Occipital lobe (tissue), 3 donors: ENCODE measurements at places on chromosomes 16 and 17.

DNA sequence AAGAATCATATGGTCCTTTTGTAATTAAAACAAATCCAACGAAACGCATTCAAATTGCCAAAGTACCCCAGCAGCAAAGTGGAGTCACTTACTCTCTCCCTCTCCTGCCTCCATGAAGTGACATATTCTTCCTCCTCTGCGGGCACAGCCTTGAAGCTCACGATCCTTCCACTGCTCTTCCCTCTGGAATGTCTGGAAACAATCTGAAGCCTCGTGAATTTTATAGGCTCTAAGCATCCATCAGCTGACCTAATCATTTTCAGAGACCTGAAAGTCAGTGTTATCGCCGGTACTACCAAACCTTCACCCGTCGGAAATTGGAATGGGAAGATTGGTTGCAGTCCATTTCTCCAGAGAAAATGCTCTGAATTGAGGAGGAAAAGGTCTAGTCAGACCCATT, 134.5 kb upstream of the FOXF1 start:
- DNase-seq = no peak

DNA sequence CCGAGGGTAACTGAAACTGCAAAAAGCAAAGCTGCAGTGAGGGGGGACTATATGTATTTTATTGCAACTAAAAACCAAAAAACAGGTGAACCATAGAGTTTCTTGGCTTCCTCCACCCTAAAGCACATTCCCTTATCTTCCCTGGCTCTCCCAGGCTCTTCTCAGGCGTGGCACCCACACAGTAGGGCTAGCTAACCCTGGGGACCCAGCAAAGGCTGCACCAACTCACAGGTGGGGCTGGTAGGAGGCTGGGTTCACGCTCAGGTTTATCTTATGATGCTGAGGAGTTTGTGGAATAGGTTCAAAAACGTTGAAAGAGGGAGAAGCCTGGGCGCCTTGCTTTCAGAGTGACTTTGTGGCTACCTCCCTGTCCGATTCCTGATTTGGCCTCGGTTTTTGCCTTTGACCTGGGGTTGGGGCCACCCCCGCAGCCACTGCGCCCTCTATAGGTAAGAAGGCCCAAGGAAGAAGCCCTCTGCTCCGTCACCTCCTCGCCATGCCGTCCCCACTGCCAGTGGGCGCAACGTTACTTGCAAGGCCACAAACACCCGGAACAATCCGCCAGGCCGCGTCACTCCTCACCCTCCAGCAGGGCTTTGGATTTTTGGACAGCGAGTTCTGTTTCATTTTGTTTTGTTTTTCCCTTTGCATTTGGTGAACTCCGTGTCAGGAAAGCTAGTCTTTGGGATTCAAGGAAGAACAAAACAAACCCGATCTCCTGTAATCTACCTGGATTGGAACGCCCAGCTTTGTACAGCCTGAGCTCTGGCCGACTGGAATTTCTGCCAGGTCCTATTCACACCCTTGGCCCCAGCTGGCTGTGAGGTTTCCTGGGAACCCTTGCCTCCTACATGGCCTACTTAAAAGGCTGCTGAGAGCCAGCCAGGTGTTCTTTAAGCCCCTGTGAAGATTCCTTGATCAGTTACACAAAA, 60.8 kb downstream of the TBC1D16 start:
- no peak for DNase-seq

DNA sequence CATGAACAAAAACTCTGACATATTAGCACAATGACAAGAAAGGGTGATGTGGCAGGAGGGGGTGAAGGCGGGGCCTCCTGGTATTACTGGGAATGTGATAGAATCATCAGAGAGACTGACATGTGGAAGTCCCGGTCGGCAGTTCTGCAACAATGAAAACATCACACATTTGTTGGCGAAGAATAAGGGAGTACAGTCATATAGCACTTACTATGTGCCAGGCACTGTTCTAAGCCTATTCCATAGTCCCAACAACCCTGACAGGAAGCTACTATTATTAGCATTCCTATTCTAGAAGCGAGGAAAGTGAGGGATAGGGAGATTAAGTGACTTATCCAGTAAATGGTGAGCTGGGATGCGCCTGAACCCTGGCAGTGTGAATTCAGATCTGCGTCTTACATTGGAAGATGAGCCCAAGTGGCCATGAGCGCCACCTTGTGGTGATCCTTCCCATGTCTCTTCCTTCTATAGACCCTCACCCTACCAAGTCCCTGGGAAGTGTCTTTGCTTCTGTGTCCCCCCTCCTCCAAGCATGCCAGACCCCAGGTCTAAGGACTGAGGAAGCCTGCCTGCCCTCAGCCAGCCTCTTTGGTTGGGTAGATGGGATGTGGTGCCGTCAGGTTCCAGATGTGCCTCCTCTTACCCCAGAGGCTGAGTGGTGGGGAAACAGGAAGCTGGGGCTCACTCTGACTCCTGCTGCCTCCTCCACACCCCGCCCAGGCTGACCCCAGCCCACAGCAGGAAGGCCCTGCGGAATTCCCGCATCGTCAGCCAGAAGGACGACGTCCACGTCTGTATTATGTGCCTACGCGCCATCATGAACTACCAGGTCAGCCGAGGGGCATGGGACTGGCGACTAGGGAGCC, 14.0 kb downstream of the FMNL1 start:
- no peak for DNase-seq

DNA sequence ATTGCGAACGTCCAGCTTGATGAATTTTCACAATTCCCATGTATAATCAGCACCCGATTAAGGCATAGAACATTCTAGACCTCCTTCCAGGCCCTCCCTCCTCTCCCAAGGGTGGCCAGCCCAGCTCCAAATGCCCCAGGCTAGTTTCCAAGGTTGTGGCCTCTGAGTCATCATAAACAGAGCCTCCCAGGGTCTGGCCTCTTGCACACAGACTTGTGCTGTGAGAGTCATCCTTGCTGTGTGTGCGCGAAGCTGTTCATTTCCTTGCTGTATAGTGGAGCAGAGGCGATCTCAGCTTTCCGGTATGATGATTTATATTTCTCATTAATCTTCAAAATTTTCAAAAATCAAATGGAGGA, 20.5 kb upstream of the JPH3 start:
- DNase-seq = no peak

- no peak for DNase-seq
Measured at GRCh38 chr17:75475851-75476250, 19.4 kb downstream of the TMEM94 start.

GRCh38 chr17:66240013-66240412, 10.8 kb upstream of the APOH start:
- DNase-seq = no peak

- DNase-seq = no peak
Measured at GRCh38 chr17:76789235-76789788, 51.4 kb downstream of the MFSD11 start.

DNA sequence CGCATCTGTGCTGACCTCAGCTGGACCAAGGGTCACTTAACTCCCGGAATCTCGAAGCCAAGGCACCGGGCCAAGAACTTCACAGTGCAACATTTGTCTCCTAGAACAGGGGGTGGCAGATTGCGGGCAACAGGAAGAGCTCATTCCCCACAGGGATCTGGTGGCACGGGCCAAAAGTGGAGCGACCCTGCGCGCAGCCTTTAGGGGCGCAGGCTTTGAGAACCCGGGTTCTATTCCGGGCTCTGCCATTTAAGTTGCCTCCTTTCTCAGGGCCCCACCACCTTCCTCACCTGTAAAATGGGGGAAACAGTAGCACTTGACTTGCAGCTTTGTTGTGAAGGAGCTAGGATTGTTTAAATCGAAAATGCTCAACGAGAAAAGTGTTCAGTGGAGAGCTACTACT, 651 bp downstream of the SHMT1 start:
- DNase-seq = peak; percentile 78

DNA sequence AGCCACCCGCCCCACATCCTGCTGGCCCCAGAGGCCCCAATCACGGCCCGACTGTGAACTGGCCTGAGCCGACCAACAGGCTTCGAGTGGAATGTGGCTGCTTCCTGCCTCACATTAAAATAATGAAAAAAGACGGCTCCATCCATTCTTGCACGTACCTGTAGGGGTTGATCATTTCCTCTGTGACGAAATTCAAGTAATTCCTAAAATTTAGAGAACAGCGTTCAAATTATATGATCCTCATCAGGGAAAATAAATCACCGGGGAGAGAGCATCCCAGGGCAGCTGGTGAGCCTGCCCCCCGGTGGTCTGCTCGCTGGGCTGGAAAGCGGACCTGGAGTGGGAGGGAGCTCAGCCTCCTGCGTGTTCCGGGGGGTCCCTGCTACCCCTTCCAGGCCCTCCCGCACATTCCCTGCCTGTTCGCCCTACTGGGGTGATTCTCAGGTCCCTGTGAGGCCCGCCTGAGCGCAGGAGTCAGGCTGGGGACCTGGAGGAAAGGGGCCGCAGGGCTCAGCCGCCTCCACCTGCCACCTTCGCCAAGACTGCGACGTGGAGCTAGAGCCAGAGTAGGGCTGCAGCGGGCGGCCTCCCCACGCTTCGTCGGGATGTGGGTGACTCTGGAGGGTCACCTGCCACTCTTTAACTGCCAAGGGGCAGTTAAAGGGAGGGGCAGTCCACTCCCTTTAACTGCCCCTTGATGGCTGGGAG, 28.9 kb downstream of the SLC7A5 start:
- no peak for DNase-seq

DNA sequence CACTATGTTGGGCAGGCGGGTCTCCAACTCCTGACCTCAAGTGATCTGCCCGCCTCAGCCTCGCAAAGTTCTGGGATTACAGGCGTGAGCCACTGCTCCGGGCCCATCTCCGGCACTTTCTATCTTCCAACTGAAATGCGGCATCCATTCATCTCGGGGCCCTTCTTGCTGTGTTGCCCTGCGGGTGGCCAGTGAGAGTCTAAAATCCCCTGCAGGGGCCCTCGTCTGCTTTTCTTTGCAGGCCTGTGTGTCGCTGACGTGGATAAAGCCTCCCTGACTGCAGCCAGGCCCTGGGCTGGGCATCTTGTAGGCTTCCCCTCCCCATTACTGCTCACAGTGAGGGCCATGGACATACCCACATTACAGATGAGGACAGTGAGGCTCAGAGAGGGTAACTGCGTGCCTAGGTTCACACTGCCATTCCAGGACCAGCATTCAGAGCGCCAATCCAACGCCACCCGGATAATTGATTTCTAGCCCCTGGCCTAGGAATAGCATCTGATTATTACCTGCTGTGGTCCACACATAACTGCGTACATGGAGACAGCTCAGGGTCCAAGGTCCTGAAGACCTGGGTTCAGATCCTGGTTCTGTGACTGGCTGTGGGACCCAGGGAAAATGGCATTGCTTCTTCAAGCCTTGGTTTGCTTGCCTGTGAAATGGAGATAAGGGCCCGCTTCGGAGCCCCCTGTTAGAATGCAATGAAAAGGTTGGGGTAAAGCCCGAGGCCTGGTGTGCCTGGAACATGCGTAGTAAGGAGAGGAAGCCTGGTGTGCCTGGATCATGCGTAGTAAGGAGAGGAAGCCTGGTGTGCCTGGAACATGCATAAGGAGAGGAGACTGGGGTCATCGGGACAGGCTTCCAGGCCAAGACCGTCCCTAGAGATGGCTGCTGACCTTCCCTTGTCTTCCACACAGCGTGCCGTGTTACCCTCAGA, 25.0 kb downstream of the CRISPLD2 start:
- DNase-seq = no peak

DNA sequence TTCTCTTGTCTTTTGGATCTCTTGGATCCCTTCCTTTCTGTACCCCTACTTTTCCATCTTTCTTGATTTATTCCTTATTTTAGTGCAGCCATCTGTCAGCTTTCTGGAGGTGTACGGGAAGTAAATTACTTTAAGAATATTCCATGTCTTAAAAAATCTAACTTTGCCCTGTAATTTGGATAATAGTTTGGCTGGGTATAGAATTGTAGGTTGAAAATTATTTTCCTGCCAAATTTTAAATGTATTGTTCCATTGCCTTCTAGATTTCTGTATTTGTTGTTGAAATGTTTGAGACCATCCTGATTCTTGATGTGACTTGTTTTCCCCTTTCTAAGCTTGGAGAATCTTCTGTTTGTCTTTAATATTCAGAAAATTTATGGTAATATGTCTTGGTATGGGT, 2.1 kb downstream of the DDX19B start:
- no peak for DNase-seq

DNA sequence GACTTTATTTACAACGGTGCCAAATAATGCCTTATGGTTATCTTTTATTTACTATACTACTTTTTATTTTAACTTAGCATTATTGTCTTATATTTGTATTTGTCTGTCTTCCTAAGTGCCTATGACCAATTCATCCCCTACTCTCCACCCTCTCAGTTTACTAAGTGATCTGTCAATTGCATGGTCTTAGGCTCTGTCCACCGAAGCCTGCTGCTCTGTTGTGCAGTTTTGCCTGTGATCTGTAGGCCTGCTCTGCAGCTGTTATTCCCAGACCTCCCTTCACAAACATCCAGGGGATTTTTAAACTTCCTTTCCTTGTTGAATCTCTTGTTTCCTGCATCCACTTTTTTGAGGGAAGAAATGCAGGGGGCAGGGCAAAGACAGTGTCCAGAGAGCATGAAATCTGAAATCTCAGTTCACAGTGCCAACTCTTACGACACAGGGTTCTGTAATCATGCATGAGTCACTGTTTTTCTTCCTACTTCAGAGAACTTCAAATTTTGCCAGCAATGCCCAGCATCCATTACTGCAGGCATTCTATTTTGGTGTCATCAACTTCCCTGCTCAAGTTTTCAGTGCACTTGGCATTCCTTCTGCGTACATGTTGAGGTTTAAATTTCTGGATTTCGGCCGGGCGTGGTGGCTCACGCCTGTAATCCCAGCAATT, 11.4 kb downstream of the SLFN5 start:
- no peak for DNase-seq

DNA sequence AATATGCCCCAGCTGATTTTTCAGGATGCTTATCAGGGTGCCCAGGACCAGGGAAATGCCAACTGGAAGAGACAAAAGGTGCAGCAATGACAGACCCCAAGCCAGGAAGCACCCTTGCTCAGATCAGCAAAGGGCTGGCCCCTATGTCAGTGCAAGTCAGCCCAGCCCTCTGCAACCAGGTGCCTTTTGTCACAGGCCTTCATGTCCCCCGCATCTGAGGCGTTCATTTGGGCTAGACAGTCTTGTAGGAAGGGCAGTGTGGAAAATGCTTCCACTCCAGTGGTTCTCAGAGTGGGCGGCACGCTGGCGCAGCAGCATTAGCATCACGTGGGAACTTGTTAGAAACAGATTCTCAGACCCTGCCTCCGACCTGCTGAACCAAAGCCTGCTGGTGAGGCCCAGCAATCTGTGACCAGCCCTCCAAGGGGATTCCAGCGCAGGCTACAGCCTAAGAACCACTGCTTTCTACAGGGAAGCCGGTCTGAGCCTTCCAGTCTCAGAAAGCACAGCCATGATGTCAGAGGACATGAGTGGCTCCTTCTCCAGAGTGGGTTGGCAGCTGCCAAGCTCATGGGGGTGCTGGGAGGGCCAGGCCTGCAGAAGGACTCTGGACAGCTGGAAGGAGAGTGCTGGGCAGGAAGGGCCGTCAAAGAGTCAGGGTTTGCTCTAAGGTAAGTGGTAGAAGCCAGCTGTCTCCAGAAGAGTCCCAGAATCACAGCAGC, 13.1 kb downstream of the SLC47A2 start:
- DNase-seq = no peak

GRCh38 chr17:57050306-57050705, 34.7 kb upstream of the AKAP1 start:
- DNase-seq = no peak

DNA sequence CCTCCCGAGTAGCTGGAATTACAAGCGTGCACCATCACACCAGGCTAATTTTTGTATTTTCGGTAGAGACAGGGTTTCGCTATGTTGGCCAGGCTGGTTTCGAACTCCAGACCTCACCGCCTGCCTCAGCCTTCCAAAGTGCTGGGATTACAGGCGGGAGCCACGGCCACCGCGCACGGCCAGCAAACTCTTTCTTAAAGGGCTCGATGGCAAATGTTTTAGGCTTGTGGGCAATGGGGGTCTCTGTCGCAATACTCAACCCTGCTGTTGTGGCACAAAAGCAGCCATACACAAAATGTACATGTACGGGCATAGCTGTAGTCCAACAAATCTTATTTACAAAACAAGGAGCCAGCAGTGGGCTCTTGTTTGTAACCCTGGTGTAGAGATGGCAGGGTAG, 18.4 kb downstream of the PARN start:
- no peak for DNase-seq
